Stimulated activated CD4-positive, alpha-beta T cell treated with anti-CD3 and anti-CD28 coated beads, Interleukin-2, amount 100 ng/mL, for 24 hours (primary cell): ENCODE measurements at places on chromosomes 6 and 20.

DNA sequence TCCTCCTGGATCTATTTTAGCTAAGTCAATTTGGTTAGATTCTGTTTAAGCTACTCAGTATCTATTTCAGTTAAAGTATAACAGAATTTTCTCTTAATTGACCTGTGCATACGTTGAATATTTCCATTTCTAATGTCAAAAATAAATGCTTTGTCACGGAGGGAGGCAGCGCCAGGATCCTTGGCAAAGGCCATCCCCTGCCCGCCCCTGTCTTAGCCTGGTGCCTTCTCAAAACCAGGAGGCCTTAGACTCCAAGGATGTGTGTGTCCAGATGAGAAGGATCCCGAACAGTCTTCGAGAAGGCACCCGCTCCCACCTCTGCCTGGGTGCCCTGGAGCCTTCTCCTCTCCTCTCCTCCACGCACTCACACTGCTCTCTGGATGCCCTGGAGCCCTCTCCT, 22.4 kb downstream of the TCFL5 start:
- no peak for DNase-seq

GRCh38 chr6:43971776-43972126, 155.5 kb downstream of the MRPL14 start:
- no peak for DNase-seq

- DNase-seq, result no peak
These were observed 38.3 kb upstream of the MDFI start for GRCh38 chr6:41599852-41600445.

GRCh38 chr6:31718265-31718664, 3.1 kb downstream of the LY6G6D start:
- DNase-seq, result no peak

DNA sequence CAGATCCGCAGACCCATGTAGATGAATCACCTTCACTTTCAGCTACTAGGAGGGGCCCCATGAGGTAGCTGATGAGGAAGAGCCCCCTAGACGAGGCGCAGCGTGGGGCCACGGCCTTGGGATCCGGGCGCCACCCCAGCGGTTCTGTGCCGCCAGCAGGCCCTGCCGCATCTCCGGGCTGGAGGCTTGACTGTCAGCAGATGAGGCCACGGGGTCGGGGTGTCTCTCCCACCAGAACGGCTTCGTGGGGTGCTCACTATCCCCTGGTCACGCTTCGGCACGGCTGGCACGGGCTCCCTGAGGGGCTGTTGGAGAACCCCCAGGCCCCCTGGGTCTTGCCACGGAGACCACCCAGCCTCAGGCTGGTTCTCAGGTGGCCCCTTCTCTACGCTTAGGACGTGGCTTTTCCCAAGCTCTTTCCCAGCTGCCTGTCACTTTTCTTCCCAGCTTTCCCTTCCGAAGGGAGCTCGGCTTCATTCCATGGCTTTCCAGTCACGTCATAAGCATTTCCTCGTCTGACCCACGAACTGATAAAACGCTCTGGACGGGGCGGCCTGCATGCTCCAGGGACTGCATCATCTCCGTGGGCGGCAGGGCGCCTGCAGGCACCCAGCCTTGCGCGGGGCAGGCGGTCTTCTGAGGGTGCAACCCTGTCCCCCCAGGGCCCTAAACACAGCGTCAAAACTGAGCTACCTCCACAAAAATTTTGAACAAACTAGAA, 85.9 kb downstream of the THBS2 start:
- DNase-seq, result no peak

DNA sequence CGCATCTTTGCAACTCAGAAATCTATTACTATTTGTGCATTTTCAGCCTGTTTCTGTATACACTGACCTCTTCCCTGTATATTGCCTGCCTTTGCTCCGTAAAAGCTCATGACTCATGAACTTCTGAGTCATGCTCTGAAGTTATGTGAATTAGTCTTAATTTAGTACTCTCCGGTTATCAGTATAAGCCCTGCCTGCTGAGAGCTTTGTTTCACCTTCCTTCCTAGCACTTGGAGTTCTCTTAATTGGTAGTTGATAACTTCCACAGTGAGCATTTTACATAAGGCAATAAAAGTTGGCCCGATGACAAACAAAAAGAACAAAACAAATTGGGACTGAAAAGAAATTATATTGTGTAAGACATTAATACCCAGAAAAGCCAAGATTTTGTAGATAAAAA, 231.4 kb downstream of the GJA1 start:
- DNase-seq, result no peak

DNA sequence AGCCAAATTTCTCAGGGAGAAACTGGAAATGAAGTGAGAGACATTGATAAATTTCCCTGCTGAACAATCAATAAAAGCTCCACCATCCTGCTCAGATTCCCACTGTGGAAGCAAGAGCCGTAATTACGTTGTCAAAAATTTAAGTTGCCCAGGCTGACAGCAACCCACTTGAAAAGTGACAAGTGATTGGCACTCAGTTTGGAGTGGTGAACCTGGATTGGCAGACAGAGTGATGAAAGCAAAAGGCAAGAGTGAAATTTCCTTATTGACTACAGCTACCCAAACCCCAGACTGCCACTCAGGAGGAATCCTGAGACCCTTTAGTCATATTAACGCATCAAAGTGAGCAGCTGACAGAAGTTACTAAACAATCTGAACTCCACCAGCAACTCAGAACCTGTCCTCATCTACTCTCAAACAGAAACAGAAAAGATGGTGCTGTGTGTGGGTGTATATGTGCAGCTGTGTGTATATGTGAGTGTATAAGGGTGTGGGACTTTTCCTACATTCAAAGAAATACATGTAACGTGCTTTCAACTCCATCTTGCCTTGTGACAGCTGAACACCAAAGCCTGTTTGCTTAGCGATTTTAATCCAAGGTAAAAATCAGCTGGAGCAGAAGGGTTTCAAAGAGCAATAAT, 157.4 kb downstream of the PKHD1 start:
- no peak for DNase-seq

GRCh38 chr6:169223006-169223405, 30.6 kb downstream of the THBS2 start:
- no peak for DNase-seq

DNA sequence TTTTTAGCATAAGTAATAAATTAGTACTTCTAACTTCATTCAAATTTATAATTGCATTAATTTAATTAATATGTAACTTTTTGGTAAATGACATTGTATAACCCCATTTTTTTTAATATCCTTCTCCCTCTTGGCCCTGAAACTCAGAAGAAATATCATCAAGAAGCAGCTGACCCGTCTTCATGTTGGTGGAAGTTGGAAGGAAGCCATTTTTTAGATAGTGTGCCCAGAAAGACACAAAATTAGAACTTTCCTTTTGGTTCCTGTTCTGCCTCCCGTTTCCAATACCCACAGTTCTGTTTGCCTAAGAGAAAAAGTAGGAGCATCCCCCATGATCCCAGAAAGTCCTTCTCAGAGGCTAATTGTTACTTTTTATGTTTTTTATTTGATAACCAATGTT, 65.5 kb downstream of the PLCB4 start:
- DNase-seq, result no peak

DNA sequence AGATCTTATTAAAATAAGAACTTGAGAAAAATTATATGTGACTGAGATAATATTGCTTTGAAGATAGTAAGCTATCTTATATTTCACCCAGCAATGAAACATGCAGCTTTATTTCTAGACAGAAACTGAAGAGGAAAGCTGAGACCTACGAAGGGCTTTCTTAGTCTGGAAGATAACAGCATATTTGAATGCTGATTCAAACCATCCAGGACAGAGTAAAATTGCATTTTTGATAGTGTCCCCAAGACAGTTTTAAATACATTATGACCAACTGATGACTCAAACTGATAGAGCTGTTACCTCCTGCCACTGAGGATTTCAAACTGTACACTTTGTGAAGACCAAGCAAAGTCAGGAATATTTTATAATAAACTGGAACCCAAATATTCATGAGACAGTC, 409.6 kb downstream of the GRIK2 start:
- DNase-seq, result no peak

GRCh38 chr20:51165131-51165530, 142.2 kb upstream of the KCNG1 start:
- no peak for DNase-seq

DNA sequence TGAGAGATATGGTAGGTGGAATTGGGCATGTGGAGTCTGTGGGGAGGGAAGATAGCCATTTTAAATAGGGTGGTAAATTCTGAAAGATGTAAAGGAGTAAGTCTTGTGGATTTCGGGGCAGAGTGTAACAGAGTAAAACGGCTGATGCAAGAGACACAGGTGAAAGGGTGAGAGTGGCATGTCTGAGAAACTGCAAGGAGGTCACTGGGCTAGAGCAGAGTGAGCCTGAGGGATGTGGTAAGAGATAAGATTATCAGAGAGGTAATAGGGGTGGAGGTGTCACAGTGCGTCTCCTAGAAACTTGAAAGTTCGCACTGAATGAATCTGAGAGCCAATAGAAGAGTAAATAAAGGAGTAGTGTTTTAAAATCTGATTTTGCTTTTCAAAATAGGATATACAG, 308.1 kb downstream of the EPM2A start:
- no peak for DNase-seq

DNA sequence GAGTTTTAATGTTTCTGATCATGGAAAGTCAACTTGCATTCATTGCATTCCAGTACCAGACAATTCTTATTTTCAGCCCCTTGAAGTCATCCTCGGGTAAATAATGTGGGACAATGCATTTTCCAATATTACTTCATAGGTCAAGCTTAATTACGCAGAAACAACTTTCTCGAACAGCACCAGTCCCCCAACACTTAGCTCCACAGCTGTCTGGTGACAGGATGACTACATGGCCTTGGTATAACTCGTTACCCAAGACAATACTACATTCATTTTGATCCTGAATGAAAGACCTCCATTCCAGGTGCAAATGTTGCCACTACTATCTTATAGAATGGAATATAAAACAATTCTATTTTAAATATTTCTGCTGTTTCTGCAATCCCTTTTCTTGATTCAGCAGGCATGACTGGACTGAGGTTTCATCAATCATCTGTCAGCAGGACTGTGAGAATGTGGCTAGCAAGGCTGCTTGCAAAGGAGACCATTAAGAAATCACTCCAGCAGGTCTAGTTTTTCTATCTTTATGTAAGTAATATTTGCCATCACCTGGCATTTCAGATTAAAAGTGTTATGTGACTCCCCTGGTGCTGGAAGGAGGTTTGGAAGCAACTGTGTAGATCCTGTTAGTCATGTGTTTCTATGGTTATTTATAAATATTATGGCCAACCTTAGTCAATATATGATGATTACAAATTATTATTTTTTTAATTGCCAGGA, 147.9 kb downstream of the HAO1 start:
- no peak for DNase-seq

GRCh38 chr6:34346175-34347119, 46.0 kb downstream of the NUDT3 start:
- no peak for DNase-seq

GRCh38 chr20:17808357-17808756, 108.6 kb downstream of the BANF2 start:
- no peak for DNase-seq
